ENCODE measurements at places on chromosomes 6 and 20.
A peak's percentile ranks its signal among the peaks of the same experiment; 100 is the strongest.

DNA sequence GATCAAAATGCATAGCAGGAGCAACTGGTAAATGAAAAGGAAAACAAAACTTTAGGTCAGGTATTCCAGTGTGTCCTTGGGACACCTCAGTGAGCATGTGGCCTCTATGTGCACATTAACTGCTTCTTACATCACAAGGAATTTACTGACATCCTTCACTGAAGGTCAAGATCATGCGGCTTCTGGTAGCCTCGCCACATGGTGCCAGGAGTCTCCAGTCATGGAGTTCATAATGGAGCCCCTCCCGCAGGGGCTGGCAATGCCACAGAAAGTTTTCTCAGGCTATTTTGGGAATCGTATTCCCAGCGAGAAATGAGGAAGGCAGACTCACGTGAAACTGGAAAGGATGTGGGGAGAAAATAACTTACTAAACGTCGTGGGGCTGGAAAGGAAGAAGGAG, 19.7 kb upstream of the SLC22A3 start:
- DNase-seq, result peak; percentile 15

DNA sequence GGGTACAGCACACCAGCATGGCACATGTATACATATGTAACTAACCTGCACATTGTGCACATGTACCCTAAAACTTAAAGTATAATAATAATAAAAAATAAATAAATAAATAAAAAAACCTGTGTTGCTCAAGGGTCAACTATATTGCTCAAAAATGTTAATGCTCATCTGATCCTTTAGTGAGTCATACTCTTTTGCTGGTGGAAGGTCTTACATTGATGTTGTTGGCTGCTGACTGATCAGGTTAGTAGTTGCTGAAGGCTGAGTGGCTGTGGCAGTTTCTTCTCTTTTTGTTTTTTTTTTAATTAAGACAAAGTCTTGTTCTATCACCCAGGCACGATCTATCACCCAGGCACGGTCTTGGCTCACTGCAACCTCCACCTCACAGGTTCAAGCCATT, 29.6 kb upstream of the SMIM26 start:
- no peak for DNase-seq

- no peak for DNase-seq
Observed at GRCh38 chr6:4102687-4103244, 23.8 kb upstream of the FAM217A start.

DNA sequence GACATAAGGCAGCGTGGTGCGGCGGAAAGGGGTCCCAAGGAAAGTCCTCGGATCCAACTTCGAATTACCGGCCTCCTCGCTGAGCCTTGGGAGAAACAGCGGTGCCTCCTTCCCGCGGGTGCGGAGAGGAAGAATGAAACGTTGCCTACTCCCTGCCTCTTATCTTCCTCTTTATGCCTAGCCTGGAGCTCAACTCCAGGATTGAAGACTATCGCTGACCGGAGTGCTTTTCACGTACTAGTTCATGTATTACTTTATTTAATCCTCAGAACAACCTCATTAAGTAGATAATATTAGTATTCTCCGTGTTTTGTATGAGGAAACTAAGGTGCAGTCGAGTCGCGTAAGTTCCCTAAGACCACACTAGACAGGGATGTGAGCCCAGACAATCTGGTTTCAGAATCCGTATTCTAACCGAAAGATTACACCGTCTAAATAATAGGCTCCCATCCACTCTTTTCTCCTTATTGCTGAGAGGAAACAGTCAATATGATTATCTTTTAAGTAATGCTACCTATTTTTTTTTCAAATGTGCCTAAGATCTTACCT, 793 bp upstream of the PDSS2 start:
- no peak for DNase-seq

- DNase-seq, result peak; percentile 19
Observed at GRCh38 chr20:21941941-21942805, 236.7 kb downstream of the PAX1 start.

DNA sequence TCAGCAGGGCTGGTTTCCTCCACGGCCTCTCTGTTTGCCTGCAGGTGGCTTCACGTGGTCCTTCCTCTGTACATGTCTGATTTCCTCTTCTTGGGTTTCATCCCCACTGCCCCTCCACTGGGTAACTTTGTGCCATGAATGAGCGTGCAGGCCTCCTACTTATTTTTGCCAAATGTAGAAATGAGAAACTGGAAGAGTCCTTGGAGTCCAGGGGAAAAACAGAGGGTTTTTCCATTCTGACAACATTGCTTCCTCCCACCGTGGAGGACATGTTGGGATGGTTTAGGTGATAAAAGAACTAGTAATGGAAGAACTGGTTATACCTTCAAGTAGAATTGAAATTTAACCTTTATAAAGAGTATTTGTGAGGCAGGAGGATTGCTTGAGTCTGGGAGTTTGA, 699.5 kb downstream of the QKI start:
- no peak for DNase-seq

DNA sequence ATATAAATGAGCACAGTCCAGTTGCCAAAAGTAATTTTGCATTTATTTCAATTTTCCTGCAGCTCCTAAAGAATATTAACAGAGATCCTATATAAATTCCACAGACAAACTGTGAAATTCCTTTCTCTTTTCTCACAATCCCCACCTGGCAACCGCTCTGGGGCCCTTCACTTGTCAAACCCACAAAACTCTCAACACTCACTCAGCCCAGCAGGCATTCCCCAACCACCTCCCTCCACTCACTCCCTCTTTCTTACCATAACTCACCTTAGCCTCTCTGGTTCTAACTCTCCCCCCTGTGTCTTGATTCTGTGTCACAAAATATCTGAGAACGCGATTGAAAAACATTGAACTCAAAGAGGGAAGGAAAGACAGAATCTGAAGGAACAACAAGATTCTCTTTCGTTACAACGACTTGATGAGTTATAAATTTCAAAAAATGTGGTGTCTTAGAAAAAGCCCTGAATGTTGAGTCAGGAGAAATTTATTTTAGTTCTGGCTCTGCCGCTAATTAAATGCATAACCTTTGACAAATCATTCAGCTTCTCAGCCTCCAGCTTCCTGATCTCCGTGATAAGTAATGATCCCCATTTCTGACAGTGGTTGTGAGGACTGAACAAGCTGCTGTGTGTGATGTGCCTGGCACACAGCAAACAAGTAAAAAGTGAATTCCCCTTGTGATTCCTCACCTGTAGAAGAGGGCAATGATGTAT, 87.9 kb downstream of the UNC5CL start:
- DNase-seq, result no peak

GRCh38 chr6:143803769-143804568, 39.2 kb upstream of the LTV1 start:
- no peak for DNase-seq

DNA sequence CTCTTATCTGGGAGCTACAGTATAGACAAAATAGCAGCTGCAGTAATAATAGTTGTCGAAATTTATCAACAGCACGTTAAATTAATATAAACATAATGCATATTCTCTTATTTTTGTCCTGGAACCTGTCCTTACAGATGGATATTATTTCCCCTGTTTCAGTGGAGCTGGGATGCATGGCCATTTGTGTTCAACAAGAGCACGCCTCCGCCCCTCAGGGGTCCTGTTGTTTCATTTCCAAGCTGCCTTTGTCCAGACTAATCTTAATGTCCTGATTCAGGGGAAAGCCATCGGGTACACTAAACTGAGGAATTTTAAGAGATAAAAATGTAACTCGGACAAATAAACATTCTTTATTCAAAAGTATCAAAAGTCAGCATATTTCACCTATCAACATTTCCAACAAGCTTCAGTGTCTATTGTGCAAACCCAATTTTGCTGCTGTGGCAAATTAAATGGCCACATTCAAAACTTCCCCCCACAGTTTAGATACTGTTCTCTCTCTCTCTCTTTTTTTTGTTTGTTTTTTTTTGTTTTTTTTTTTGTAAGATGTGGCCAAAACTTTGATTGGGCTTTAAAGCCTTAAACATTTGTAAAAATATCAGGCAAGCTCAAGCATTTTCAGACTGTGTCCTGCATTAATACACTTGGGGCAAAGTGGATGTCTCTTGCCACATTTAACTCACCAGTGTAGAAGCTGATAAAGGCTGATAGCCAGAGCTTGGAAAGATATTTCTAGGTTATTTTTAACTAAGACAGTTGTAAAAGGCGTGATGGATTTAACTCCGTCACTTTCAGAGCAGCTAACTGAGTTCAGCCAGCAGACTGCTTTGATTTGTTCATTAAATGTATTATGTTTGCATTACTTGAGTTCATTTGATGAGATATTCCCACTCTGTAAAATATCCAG, 112.5 kb upstream of the QKI start:
- DNase-seq, result no peak

DNA sequence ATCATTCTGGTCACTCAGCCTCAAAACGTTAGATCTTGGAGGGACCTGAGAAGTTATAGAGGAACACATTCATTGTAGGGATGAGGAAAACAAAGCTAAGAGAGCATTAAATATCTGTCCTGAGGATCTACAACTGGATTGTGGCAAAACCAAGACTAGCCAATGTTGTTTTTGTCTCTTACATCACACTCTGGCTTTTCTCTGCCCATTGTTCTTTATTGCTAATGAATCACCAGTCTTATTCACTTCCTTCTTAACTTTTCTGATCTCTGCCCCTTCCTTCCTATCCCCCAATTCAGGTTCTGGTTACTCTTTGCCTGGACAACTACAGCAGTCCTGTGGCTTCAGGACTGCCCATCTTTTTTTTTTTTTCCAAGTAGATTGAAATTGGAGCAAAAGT, 57.0 kb upstream of the PREP start:
- DNase-seq, result peak; percentile 35

GRCh38 chr6:157143890-157144798, 179.2 kb downstream of the TMEM242 start:
- no peak for DNase-seq

- no peak for DNase-seq
Observed at GRCh38 chr20:44485830-44486198, 10.1 kb downstream of the TTPAL start.

- DNase-seq, result peak; percentile 43
Observed at GRCh38 chr20:32354592-32355416, 3.3 kb upstream of the ASXL1 start.

DNA sequence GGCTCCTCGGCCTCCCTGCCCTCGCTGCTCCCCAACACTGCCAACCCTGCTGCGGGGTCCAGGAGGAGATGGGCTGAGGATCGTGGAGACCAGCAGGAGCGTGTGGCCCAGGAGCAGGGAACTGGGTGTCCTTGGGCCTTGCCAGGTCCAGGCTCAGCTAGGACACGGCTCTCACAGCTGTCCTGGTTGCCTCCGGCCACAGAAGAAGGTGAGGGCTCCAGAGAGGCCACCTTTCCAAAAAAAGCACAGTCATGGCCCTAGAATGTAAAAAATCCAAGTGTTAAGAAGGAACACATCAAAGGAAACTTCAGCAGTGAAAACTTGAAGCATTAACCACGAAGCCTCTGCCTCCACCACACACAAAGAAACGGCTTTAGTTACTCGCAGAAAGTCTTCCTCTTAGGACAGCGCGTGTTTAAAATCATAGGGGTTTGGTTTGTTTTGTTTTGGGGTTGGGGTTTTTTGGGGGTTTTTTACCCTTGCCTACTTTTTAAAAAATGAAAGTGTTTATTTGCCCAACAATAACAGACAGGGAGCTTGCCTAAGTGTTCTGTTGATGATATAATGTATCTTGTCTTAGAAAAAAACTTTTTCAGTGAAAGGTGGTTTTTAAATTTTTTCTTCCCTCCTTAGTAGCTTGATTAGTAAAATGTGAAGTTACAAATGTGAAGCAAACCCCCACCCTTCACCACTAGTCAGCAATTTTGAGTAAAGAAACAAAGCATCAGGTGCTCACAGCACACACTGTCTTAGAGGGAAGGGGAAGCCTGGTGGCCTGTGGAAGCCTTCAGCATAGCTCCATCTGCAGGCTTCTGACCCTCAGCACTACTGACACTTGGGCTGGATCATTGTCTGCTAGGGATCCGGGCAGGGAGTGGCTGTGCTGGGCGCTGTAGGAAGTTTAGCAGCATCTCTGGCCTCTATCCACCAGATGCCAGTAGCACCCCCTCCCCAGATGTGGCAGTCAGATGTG, 60.0 kb downstream of the PTPN1 start:
- no peak for DNase-seq

- no peak for DNase-seq
Observed at GRCh38 chr6:149515494-149515893, 30.3 kb downstream of the PPIL4 start.

DNA sequence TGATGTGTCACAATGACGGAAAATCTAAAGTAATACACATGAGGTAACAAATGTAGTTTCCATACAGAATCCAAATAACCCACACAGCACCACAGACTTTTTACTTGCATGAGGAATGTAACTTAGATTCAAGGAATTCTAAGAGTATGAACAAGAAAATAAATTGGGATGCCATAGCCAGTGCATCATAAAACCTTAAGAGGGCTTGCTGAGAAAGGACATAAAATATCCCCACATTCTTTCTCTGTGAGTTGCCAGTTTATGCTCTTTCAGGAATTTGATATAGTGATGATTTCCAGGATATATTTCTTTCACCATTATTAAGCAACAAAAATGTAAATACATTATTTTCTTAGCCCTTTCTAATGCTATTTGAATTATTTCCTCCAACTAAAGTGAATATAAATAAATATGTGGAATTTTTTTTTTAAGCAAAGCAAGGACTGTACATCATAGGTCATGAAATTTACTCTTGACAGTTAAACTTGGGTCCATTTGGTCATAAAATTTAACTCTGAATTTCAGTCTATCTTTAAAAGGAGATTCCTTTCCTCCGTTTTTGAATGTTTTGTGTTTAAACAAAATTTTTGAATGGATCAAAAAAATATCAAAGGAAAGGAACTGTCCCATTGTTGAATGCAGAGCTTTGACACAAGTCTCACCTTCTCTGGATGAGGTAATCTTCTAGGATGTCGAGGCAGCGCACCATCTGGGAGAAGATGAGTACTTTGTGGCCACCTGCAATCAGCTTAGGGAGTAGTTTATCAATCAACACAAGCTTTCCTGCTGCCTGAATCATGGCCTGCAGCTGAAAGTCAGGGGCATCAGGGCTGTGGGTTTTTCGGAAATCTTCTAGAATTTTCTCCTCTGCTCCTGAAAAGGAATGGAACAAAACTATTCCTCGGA, 116.3 kb upstream of the EMILIN3 start:
- DNase-seq, result peak; percentile 63

DNA sequence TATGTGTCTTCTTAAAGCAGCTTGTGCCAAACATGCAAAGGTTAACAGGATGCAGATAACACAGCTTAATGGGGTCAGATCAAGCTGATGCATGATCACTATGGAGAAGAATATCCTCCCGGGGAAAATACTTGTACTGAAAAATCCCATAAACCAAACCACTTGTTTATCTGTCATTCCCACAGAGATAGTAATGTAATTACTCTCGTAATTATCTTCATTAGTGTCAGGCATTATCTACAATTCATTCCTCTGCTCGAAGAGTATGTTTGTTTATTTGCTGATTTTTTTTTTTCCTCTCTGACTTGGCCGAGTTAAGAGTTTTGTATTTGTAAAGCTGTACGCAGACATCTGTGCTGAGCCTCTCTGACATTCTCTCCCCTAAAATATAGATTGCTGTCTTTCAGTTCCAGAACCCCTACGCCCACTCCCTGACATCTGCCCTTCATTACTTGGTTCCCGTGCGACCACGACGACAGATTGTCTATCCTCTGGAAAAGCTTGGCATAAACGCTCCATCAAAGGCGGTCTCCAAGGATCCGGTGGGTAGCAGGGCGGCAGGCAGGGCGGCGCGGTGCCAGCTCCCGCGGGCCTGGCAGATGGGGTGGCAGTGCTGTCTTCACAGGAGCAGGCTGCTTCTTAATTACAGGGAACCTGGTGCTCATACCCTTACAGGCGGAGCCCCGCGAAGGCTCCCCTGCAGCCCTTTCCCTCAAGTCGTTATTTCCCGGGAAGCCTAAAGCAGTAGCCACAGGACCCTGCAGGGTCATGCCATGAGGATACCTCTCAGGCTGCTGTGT, 147.2 kb downstream of the CFAP61 start:
- no peak for DNase-seq

- no peak for DNase-seq
Observed at GRCh38 chr6:15441981-15442380, 196.1 kb downstream of the JARID2 start.

GRCh38 chr6:133407320-133408100, 166.4 kb downstream of the EYA4 start:
- DNase-seq, result no peak
